ENCODE measurements at places on chromosomes 12 and 14.

DNA sequence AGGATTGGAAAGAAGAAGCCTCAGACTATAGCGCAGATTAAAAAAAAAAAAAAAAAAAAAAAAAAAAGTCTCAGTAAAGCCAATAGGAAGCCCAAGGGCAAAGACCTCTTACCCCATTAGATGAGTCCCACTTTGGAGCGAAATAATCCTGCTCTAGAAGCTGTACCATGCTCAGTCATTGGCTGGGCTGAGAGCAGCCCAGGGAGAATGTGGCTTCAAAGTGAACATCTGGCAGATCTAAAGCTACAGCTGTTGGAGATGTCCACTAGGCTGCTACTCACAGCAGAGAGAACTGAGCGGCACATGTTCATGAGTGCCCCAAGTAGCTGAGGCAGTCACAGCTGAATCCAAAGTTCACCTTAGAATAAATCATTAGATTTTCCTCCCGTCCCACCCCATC, 560.9 kb downstream of the MED13L start:
- DNase-seq: no peak

DNA sequence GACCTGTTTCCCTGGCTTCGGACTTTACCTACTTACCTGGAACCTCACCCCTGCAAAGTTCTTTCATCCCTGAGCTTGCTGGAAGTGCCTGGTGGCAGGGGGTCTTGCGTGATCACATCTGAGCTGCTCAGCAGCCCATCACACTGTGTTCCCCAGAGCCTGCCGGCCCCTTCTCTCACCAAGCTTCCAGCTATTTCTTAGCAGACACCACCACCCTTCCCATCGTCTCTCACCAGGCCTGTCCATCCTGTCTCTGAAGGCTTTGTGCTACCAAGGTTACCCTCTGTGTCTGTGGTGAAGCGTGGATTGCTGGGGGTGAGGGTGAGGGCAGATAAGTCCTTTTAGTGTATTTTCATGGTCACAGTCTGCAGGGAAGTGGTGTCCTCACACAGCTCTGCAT, 78.8 kb upstream of the NRXN3 start:
- DNase-seq: no peak

DNA sequence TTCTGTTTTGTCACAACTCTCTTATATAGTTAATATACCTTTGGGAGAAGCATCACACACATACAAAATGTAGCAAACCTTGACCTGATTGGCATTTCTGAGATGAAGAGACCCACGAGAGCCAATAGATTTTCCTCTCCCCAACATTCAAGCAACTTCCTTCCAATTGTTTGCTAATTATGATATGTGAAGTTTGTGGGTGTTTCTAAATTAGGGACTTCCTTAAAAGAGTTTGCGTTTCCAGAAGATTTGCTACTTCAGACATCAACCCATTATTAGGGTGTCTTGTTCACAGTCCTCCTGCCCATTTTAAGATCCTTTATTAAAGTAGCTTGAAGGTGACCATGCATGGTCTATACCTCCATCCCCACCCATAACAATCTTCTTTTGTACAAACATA, 9.4 kb downstream of the AICDA start:
- DNase-seq: no peak

DNA sequence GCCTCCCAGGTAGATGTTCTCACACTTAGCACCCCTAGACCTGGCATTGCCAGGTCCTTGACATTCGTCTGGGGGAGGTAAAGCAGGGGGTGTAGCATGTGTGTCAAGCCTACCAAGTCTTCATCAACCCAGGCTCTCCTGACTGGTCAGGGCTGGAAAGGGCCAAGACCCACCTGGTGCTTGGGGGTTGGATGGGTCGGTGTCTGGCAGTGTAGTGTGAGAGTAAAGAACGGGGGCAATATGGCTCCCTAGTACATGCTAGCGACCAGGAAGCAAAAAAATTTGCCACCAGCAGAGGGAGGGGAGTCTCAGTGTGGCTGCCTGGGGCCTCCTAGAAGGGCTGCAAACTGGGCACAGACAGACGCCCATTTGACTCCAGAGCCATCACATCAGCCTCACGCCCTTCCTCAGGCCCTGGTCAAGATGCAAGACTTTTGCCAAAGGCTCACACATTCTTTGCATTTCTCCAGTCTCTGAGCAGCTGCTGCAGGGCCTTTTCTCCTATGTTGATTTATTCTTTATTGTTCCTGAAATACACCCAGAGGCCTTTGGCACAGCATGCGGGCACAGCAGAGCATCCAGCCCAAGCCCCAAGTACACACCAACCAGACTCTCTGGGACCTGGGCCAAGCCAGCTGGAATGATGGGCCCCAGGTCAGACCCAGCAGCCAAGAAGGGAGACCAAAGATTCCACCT, 38.3 kb upstream of the PNMA1 start:
- no peak for DNase-seq

DNA sequence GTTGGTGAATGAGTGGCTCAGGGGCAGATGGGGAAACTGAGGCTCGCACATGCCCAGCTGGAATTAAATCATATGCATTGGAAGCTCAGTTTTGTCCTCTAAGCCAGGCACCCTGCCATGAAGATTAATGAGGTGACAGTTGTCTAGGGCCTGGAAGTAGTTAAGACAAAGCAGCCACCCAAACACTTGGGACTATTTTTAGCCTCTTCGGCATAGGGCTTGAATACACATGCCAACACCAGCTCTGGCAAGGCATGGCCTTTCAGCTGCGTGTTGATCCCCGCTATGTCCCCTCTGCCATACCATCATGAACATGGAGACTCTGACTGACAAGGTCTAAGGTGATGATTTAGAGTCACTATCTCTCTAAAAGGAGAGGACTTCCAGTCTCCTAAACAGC, 250.2 kb downstream of the KSR2 start:
- DNase-seq: no peak

GRCh38 chr12:13857750-13858149, 123.7 kb downstream of the GRIN2B start:
- no peak for DNase-seq

- no peak for DNase-seq
Observed at GRCh38 chr14:61466249-61466904, 145.0 kb downstream of the PRKCH start.

DNA sequence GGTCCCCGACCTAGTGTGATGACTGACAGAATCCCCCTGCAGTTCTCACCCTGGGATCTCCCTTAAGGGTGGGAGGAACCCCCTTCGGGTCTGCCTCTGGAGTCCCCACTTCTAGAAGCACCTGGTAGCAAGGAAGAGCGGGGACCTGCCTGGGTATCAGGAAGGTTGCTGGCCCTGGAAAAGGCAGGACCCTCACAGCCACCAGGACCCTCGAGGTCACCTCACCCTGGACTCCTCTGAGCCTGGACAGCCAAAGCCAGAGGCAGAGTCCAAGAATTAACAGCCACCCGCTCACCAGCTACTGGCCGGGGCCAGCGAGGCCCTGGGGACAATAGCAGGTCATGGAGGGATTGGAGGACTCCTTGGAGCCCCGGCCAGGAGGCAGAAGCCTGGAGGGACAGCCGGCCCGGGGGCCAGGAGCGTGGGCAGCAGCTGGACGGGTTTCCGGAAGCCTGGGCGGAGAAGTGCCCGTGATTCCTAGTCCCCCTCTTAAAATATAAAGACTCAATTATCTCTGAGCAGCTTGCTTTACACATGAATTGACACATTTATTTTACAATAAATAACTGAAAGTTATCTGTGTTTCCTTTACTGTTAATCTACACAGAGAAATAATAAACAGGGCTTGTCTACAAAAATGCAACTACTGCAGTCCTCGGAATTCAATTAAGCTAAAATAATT, 17.5 kb downstream of the BCL11B start:
- no peak for DNase-seq

DNA sequence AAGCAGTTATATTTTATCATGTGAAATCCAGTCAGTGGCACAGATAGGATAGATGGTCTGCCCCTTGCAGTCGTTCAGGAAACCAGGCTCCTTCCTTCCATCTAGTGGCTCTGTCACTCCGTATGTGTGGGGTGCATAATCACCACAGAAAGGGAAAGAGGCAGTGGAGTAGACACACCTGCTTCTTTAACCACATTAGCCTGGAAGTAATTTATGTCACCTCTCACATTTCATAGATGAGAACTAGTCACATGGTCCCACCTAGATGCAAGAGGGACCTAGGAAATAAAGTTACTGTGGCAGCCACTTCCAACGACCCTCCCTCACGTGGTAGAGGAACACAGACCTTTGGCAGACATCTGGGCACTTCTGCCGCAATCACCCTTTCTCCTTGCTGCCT, 14.2 kb upstream of the RNU6-8 start:
- DNase-seq: no peak

GRCh38 chr12:71872401-71872800, 32.8 kb downstream of the TBC1D15 start:
- no peak for DNase-seq

GRCh38 chr12:26431211-26431610, 235.8 kb downstream of the SSPN start:
- DNase-seq: no peak

- DNase-seq: no peak
Observed at GRCh38 chr12:101599771-101600484, 5.2 kb downstream of the MYBPC1 start.

All from Panc1 (cell line).